ENCODE measurements at places on chromosomes 5 and 9.

GRCh38 chr9:105069696-105070095 lies 141.7 kb upstream of the ABCA1 start:
- no peak for DNase-seq

GRCh38 chr9:121887553-121888437 lies 205.3 kb downstream of the TTLL11 start:
- DNase-seq = no peak

DNA sequence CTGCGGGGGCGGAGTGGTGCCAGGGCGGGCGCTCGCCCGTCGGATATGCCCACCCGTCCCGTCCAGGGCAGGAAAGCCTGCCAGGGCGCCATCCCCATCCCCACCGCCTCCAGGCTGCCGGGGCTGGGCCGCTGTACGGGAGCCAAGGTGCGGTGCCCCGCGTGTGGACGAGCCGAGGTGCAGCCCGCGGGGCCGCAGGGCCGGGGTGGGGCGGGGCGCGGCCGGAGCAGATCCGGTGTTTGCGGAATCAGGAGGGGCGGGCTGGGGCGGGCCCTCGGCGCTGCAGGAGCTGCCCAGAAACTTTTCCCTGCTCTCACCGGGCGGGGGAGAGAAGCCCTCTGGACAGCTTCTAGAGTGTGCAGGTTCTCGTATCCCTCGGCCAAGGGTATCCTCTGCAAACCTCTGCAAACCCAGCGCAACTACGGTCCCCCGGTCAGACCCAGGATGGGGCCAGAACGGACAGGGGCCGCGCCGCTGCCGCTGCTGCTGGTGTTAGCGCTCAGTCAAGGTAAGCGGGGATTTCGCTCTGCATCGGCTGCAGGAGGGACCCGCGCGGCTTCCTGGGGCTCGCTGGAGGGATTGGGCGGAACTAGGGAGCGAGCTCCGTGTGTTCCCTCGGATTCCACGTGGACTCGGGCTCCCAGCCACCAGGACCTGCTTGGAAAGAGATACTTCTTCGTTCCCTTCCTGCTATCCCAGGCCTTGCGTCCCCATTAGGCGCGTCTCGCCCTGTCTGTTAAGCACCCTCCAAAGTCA lies at the start of gene ITGA2:
Gene ITGA2, plus strand, starts transcription at position 328 of the 756 bp plus-strand sequence. Its CDS starts 117 bp downstream, at position 445.
- no peak for DNase-seq

DNA sequence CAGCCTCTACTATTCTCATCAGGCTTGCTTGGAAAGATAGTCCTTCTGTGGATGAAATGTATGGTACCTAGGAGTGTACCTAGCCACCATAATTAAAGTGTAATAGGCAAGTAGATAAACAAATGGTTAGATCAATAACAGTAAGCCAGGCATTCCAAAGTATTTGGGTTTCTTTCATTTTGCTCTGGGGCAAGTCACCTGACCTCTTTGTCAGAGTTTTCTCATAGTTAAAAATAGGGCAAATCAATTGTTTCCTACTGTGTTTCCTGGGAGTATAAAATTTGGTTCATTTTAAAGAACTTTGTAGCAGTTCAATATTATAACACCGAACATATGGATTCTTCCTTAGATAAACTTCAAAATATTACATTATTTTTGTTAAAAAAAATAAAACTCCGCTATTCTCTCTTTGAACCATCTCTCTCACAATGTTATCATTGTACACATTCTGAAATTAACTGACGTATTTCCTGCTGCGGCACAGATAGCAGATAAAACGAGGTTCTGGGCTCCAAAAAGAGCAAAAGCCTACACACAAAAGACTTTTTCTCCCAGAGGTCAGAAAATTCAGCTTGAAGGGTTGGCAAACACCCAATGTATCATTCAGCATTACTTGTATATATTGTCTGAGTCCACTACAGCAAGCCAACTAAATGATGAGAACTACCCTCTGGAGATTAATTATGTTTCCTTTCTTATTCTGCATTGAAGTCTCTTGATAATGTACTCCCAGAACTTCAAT lies 267.9 kb downstream of the COX7C start:
- no peak for DNase-seq

- peak; percentile 42 for DNase-seq
These were observed at the start of gene TGFBI for GRCh38 chr5:136028782-136029742. Gene TGFBI, plus strand, starts transcription at chr5:136028988. Its CDS starts 68 bp downstream, at chr5:136029056.

- DNase-seq = peak; percentile 63
These were observed 33.6 kb downstream of the PRRT1B start for GRCh38 chr9:131578731-131579504.

DNA sequence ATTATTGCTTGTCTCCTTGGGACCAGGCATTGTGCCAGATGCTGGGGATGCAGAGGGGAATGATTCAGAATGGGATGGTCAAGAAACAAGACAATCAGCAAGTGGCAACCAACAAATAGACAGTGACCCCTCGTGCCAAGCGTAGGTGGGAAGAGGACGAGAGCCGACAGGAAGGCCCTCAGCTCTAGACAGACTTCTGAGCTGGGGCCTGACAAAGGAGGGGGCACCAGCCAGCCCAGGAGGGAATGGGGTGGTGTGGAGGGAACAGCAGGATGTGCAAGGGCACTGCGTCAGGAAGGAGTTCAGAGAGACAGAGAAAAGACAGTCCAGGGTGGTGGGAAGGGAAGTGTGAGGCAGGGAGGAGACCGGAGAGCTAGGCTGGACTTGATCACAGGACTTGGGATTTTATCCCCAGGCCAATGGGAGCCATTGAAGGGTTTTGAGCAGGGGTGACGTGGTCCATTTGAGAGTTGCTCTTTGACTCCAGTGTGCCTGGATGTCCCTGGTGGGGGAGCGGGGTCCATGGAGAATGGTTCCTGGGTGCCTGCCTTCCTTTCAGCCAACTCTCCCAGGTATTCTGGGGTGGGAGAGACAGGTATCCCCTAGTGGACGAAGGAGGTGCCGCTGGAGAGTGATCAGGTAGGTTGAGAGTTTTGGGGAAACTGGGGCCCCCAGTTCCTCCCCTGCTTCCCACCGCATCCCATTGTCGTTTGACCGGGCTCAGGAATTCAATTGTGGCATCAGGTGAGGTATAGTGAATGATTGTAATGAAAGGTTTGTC lies 79.3 kb upstream of the ZNF618 start:
- no peak for DNase-seq

- no peak for DNase-seq
These were observed 43.5 kb downstream of the SLC12A7 start for GRCh38 chr5:1068204-1068894.

GRCh38 chr5:179759581-179760551 lies 27.2 kb downstream of the MAML1 start:
- DNase-seq = no peak

DNA sequence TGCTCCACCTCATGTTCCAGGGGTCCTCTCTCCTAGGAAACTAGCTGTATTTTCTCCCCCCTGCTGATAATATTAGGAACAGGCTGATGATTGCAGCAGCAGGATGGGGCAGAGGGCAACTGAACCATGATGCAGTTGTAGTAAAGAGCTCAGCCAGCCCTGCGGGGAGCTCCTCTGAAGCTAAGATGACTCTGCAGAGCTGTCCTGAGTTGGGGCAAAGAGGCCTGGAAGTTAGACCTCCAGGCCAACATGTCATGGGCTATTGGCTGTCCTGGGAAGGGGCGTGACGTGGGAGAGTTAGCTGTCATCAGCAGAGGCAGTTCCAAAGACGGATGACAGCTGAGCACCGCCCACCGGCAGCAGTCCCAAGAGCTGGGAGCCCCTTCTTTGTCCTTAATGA lies 6.6 kb upstream of the FBP1 start:
- DNase-seq = no peak

DNA sequence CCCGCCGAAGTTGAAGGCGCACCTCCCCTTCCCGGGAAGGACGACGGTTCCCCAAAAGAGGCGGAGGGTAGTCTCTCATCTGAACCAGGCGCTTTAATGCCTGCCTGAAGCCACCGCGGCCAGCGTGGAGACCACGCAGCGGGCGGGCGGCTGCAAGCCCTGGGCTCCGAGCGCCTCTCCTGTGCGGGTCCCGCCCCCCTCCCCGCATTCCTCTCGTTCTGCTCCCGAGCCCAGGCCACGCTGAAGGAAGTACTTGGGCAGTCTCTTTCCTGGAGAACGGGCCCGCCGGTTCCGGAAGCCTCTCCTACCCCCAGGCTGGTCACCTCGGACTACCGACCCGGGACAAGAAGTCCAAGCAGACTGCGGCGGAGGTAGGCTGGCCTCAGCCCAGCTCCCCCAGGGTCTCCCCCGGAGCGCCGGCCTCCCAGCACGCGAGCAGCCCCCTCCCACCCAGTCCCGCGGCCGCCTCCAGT lies 571 bp downstream of the PPIC start:
- DNase-seq = no peak

DNA sequence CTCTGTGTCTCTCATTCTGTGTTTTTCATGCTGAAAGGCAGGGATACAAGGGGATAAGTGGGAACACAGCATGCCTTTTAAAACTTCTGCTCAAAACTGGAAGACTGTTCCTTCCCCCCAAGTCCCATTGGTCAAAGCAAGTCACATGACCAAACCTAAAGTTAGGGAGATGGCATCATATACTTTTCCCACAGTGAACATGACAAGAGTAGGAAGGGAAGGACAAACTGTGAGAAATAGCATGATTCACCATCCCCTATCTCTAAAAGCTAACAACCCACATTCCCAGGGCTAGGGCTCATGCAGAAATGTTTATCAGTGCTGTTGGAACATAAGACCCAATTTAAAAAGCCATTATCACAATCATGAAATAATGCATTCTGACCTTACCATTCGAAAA lies 24.2 kb upstream of the SHISAL2B start:
- no peak for DNase-seq

DNA sequence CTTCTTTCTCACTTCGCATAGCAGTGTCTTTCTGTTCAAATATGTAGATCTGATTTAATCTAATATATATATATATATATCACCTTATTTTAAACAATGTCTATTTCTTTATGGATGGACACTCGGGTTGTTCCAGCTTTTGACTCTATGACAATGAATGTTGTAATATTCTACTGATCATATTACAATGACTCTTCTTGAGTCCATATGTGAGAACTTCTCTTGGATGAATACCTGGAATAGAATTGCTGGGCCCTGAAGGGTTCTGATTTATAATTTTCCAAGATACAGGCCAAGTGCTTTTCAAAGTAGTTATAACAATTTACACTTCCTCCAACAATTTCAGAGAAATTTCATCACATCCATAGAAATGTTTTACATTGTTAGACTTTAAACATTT lies 28.8 kb downstream of the NTRK2 start:
- no peak for DNase-seq

DNA sequence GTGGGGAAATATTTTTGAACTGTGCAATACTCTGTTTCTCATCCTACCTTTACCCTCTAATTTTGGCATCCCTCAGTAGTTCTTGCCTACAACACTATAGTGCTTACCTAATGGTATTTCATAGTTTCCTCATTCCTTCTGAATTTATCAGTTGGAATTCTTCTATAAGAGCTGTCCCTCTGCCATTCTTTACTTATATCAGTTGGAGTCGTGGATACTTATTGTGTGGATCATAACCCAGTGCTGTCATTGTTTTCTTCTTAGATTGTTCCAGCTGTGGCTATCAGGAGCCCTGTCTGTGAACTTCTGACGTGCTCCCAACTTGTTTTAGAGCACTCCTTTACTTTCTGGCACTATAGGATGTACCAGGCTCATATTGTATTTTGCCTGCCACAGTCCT lies 146.1 kb upstream of the OTULINL start:
- no peak for DNase-seq

DNA sequence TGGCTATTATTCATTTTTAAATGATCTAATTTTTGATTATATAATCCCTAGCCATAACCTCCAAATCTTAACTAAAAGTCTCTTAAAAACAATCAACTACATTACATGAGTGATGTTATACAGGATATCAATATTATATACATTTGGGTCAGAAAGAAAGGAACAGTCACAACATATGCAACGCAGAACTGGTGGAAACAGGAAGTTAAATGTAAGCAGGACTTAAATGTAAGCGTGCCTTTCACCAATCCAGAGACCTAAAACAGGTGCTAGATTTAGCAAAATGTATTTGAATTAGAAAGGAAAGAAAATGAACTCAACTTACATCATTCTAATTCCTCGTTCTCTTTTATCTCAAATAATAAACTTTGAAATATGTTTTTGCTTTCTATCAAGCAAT lies 738.5 kb downstream of the PTPRD start:
- no peak for DNase-seq

DNA sequence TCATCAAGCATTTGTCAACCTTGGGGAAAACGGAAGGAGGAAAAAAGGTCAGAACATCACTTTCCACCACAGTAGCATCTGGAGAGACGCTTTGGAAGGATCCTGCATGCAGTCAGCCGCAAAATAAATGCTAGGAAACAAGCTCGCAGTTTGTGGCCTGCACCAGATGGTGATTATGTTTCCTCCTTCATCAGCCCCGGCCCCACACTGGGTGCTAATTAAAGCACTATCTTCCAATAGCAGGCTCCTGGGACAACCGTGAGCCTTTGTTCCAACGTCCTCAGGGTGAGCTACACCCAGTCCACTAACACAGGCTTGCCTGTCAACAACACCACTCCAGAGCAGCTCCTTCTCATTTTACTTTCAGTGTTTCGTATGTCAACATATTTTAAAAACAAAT lies 64.0 kb downstream of the RNF130 start:
- DNase-seq = no peak

DNA sequence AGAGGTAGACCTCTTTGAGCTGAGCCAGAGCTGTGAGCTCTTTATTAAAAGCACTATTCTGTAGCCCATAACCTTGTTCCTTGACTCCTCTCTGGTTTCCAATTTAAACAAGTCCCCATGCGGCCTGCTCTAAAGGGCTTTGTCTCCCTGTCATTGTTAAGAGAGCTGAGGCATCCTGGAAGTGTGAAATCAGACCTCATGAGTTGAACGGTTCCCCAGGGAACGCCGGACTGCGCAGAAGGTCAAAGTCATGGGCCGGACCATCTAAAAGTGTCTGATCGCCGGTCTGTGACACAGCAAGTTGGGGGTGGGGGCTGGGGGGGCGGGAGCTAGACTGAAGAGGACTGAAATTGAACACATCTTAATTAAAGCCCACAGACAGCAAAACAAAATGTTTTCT lies 265.8 kb downstream of the SLF1 start:
- DNase-seq = no peak

DNA sequence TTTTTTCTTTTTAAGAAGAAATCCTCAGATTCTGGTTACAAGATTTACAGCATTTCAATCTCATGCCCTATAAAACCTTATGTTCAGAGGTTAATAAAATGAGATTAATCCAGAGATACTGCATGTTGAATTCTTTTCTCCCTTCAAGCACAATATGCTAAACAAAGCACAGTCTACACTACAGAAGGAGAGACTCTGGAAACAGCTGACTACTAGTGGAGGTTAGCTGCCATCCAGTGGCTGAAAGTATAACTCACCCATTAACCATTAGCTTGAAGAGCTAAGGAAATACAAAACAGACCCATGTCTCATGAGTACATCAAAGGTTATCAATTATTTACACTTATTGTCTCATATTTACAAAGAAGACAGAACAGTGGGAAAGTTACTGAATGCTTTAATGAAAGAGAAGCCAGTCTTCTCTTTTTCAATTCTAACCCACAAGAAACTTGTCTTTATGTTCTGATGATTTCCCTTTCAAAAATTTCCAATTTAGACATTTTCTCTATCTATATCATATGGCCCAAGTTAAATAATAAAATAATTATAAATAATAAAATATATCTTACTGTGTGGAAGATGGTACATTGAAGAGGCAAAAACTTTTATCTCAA lies 12.7 kb upstream of the DNAH5 start:
- DNase-seq = no peak

Measured in CD4-positive, alpha-beta memory T cell (primary cell).